ENCODE measurements at places on chromosomes 4 and X.

DNA sequence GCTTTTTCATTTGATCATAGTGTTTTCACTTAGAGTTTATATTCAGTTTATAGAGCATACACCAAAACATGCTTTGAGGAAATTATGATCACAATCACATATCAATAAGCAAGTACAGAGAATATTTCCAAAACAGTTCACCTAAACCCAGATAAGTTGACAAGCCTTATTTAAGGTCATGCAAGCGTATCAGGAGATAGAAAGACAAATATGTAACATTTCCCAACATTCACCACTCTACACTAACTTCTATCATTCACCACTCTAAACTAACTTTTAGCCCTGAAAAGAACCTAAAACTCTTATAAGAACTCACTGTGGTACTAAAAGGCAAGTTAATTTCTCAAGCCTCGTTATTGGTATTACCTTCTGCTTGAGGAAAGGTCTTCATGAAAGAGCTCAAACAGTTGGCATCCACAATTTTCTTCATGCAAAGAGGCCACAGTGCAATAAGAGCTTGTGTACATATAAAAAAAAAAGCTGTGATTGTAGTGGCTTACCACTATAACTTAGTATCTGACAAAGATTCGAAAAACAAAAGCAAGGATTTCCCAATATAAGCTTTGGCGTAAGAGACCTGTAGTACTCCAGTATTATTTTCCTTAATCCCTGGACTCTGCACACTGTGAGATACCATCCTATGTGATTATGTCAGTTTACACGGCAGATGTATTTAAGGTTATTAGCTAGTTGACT, 903.3 kb downstream of the STIM2 start:
- DNase-seq: no peak

DNA sequence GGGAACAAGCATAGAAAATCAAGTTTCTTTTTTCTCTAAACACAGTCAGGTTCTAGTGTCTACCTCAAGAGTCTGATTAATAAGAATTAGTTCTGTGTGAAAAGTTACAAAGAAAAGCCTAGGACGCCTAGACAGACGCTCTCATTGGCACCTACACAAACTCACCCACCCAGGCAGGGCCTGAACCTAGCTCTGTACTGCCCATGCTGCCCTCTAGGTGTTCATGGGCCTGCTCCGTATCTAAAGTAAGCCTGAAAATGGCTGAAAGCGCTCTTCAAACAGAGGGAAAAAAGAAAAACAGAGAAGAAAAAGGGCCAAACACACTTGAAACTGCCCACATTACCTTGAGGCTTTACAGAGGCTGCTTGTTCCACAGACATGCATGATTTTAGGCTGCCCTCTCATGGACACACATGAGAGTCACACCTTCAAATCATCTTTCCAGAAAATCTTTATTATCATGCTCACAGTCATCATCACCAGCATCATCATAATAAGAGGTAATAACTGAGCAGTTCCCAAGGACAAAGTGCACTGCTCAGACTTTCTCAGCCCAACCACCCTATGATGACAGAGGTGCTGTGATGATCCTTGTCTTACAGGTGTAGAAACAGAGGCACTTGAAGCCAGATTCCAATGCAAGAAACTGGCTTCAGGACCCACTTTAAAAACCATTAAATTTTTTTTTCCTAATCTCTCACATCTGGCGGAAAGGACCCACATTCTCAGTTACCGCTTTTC, 49.6 kb downstream of the MAP7D2 start:
- DNase-seq: peak; percentile 24

DNA sequence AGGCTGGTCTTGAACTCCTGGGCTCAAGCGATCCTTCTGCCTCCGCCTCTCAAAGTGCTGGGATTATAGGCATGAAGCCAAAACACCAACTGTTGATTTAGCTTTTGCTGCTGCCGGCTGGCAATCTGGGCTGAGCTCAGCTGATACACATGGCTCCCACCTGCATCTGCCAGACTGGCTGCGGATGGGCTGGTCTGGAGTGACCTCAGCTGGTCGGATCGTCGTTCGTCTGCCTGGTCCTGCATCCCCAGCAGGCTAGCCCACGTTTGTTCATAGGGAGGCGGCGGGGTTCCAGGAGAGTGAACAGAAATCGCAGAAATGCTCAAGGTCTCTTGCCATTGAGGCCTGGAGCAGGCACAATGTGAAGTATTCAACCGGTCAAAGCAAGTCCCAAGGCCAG, 74.4 kb upstream of the DDX3X start:
- DNase-seq: no peak

DNA sequence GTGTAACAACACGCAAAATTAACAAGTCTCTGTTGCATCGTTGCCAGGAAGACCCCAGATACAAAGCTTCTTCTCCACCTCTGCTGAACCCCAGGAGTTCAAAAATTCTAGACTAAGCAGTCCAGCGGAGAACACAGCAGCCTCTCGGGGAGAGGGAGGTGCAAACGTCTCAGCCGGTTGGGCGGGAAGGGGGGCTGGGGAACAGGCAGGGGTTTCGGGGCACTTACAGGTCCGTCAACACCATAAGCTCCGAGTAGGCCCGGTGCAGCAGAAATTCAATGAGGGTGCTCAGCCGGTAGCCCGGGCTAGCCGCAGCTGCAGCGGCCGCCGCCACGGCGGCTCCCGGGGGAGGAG, 394 bp downstream of the MED14 start:
- DNase-seq: no peak

DNA sequence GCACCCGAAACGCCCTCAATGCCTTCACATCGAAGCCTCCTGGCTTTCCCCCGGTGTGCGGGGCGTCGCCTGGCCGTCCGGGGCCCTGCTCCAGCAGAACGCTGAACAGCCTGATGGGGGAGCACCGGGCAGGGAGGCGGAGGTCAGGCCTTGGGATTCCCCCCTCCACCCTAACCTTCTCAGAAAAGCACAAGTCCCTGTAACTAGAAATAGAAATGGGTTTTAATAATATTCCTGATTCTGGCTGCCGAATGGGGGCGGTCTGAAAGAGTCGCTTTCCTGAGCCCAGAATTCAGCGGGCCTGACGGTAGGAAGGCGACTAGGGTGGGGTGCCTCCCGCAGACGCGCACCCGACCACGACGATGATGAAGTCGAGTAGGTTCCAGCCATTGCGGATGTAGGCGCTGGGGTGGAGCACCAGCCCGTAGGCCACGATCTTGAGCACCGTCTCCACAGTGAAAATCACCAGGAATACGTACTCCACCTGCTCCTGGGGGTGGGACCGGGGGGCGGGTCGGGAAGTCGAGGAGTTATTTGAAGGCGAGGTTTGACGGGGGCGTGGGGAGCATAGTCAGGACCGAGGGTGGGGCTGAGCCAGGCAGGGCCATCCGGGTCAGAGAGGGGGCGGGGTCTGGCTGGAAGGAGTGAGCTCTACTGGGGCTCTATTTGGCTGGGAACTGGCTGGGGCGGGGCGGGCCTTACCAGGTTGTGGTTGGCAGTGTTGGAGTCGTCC, 2.5 kb downstream of the CACNA1F start:
- DNase-seq: peak; percentile 42

DNA sequence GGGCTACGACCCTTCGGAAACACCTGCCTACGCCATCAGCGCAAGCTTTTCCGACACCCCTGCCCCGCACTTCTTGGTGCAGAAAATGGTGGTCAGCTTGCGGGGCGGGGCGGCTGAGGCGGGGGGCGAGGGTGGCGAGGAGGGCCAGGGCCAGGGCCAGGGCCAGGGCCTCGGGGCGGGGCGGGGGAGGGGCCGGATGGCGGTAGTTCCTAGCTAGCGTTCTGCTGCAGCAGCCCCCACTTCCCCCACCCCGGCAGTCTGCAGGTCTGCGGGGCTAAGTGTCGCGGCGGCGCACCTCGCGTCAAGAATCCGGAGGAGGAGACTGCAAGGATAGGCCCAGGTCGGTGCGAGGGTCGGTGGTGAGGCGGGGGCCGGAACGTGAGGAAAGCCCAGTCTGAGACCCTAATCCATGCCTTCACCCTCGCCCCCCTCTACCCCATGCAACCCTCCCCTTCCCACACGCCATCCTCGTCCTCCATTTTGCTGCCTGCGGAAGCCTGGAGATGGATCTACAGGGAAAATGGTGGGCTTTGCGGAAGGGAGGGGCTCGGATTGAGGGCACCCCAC, 600 bp downstream of the BEX4 start:
- no peak for DNase-seq

DNA sequence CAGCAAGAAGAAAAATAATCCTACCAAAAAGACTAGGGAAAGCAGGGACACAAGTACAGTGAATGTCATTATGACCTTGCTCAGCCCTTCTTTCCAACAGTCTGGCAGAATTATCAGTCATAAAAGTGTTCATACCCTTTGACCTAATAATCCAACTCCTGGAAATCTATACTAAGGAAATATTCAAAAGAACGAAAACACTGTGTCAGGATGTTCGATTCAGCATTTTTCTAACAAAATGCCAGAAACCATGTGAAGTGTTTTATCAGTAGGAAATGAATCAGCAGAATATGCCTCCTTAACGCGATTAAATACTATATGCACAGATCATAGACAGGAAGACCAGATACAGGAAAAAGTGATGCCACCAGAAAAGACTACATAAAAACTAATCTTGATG, 16.2 kb upstream of the S100G start:
- no peak for DNase-seq

DNA sequence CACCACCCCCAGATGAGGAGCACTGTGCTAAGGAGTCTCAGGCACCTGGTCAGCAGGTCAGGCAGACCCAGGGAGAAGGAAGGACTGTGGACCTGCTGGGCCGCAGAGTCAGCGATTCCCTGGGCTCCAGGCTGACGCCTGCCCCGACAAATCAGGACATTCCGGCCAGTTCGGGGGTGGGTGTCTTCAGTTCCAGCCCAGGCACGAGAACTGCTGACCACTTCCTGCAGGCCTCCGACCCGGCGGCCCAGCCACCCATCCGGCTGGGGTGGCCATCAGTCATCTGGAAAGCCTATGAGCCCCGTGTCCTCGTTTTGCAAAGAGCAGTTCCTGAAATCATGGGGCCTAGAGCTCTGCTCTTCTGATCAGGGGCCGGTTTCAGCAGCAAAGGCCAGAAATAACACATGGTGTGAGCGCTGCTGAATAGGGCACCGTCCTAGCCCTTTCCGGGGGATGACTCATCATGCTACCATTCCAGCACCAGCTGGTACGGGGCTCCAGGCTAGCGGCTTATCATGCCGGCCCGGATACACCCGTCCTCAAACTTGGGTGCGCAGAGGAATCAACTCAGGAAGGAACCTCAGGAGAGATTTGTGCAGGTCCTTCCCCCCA, 7.8 kb upstream of the SH3TC1 start:
- peak; percentile 74 for DNase-seq

- no peak for DNase-seq
Measured at GRCh38 chr4:184587701-184588100, 61.5 kb downstream of the CASP3 start.

GRCh38 chrX:12936947-12937346, 30.5 kb downstream of the TLR8 start:
- no peak for DNase-seq

DNA sequence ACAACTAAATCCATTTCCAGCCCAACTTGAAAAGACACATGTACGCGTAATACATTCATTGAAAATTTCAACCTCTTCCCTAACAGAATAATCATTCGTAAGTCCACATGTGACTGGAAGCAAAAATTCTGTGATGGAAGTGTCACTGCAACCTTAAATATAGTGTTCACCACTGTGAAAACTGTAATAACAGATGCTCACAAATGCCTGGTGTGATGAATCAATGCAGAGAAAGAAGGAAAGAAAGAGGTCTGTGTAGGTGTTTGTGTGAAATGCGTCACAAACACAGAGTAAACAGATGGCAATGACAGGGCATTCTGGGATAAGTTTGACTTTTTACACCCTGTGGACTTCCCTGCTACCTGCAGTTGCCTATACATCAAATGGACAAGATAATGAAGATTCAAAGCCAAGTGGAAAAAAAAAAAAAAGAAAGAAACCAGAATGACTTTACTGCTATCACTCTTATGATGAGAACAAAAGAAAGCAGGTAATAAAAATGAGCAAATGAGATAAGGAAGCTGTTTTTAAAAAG, 123.3 kb downstream of the EPHA5 start:
- no peak for DNase-seq

DNA sequence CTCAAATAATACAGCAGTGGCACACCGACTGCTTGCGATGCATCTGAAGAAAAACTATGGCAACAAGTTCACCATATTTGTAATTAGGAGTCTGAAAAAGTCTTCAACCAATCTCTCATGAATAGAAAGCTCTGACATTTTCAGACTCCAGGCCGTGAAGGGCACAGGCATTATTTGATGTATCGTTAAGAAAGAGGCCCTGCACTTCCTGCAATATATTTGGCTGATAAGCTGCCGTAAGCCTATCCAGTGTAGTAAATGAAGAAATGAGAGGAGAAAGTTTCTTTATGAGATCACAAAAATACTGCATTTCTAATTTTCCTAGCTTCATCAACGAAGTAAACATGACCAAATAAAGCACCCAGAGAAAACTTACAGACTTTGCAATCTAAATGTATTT, 613.8 kb upstream of the TECRL start:
- no peak for DNase-seq

- DNase-seq: no peak
Measured at GRCh38 chrX:1167466-1167865, 45.0 kb downstream of the CRLF2 start.

DNA sequence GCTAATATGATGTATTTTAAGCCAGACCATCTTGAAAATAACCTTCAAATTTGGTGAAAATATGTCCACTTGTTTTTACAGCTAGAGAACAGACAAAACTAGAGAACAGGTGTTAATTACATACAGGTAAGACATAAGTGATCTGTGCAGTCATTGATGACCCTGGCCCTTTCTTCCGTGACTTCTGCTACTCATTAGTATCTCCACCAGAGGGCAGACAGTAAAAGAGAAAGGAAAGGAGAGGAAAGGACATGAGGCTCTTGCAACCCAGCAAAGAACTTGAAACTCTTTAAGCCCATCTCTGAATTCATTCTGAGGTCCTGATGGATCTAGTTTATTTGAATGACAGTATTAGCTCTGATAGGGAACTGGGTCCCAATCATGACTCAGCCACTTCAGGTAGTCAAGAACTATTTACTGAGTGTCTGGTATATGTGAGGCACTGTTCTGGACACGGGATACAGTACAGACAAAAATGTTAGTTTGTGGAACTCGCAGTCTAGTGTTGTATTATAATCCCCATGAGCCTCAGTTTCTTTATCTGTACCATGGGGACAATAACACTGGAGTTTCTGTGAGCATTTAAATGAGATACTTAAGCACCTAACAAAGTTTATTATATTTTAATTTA, 121.0 kb upstream of the TEX13D start:
- DNase-seq: peak; percentile 15

- peak; percentile 66 for DNase-seq
Measured at GRCh38 chrX:17405225-17405969, 30.4 kb downstream of the NHS start.

- no peak for DNase-seq
Measured at GRCh38 chrX:150968862-150969720, 14.0 kb upstream of the HMGB3 start.

GRCh38 chr4:122341886-122342285, 36.9 kb upstream of the ADAD1 start:
- DNase-seq: peak; percentile 41

GRCh38 chr4:99414401-99414800, 20.7 kb downstream of the ADH7 start:
- DNase-seq: no peak

DNA sequence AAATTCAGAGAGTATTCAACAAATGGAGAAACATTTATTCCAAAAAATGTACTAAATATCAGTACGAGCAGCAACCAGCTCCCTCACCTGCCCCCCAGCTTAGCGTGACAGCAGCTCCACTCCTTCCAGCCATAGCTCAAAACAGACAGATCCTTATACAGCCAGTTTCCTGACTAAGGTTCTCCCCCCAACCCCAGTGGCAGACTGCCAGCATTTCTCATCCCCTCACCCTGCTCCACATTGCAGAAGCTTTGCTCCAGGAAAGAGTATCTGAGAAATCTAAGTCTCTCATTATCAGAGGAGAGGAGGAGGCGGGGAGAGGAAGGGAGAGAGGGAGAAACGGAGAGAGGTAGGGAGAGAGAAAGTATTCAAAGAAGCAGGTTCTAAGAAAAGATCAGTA, 53.3 kb upstream of the PASD1 start:
- no peak for DNase-seq

Measured in RWPE1 (cell line).